ENCODE measurements at places on chromosomes 5 and 9.

- no peak for DNase-seq
These were observed 60.8 kb downstream of the SEMA4D start for GRCh38 chr9:89436963-89437625.

GRCh38 chr5:146528236-146528635 lies 12.2 kb upstream of the GPR151 start:
- DNase-seq: no peak

DNA sequence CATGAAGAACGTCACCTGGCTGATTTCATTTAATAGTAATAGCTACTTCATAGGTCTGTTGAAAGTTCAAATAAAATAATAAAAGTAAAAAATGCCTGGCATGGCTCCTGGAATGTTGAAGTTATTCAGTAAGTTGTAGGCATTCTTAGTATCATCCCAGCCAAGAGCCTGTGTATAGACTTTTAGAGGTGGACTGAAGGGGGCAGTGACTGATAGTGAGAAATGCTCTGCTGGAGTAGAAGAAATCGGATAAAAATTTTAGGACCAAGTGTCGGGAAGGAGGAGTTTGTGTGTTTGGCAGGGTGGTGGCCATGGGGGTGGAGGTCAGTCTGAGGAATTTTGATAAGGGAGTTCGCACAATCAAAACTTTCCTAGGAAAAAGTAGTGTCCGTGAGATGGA lies 3.6 kb downstream of the ZFP2 start:
- DNase-seq: no peak

- no peak for DNase-seq
These were observed 462.6 kb upstream of the PAPPA start for GRCh38 chr9:115690786-115691496.

- DNase-seq: no peak
These were observed 17.2 kb downstream of the LAMC3 start for GRCh38 chr9:131025953-131026858.

- DNase-seq: no peak
These were observed 46.4 kb upstream of the PLIN2 start for GRCh38 chr9:19173598-19174125.

DNA sequence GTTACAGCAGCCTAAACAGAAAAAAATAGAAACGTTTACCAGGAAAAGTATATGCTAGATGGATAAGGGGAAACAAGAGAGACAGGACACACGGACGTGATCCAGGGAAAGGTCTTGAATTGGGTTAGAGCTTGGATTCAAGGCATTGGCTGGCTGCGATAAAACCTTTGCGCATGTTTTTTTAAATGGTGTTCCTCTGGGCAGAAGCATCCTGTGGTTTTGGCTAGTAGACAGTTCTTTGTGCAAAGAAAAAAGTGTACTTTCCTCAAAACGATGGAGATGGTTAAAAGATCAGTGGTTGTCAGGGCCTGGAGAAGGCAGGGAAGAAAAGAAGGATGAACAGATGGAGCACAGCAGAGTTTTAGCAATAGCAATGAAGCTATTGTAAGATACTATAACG lies 37.5 kb upstream of the LIFR start:
- DNase-seq: no peak

DNA sequence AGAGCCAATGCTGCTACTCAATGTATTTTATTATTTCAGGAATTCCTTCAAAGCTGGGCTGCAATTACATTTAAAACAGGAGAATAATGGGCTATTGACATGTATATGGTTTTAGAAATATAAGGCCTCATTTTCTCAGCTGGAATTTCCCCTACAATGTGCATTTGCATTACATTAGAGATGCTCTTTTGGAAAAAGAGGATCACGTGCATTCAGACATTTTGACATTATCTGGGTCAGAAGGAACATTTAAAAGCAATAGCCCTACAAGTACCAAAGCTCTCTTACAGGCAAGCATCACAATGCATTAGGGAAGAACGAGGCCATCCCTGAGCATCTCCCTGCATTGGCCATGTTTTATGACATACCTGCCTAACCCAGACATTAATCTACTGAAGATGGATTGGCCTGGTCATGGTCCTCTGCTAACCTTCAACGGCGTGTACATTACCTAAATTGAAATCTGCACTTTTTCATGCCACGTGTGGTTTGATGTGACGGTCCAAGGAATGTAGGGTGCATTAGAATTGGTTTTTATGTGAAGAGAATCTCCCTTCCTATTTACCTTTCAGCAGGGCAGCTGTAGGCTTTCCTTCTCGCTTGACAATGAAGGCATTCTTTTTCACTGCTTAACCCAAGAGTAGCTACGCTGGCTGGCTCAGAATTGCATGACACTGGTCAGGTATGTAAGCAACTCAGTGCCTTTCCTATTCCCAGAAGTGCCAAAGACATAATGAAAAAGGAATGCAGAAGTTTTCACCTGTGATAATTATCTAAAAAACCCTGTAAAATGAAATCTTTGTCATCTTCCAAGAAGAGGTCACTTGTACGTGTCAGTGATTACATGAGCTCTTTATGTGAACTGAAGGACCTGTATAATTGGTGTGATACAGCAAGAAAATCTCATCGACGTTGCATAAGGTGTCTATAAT lies 212.3 kb upstream of the MPDZ start:
- DNase-seq: no peak

DNA sequence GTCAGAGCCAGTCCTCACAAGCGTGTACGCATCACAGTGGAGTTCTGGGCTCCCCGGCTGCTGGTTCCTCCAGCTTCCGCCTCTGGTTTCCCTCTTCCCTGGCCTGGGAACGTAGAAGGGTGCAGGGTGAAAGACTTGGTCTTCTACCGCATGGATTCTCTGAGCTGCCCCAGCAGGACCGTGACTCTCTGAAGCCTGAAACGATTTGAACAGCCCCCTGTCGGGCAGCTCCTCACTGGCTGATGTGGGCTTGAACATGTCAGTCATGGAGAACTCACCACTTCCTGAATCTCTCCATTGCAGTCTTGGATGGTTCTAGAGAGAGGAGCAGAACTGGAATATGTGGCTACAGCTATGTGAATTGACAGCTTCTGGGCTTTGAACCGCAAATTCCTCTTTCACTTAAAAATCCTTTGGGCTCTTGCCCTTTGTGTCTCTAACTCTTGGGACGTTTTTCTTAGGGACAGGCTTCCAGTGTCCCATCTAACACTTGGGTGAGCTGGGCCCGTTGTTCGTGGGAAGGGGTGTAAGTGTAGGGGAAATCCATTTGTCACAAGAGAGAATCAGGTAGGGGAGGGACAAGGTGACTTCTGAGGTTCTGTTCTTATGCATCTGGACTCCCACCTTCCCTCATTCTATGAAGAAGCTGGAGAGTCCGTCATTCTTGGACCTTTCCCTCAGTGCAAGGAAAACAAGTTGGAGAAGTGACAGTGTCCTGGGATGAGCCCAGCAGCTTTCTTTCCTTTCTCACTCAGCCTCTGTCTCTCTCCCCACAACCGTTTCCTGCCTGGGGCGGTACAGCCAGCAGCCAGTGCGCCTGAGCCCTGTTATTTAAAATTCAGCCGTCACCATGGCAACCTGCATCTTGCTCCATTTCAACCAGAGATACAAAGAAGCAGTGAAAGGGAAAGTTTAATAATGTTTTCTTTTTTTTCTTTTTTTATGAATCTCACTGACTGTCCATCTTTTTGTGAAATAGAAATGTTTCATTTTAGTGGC lies 84.7 kb downstream of the PTTG1 start:
- no peak for DNase-seq

GRCh38 chr9:107345327-107345726 lies 62.2 kb downstream of the RAD23B start:
- no peak for DNase-seq

DNA sequence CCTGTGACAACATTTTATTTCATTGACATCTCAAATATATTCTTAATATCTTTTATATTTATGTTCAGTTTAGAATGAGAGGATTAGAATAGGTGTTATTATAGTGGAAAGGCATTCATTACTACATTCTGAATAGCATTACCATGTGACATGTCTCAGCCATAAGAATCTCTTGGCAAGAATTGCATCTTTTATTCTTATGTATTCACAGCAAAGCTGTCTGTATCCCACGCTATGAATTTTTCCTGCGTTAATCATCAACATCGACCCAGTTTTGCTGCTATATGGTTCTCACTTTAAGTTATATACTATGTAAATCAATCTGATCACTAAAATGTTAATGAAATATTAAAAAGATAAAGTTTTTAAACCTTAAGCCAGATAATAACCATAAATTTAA lies 248.6 kb downstream of the TMEM232 start:
- DNase-seq: no peak

DNA sequence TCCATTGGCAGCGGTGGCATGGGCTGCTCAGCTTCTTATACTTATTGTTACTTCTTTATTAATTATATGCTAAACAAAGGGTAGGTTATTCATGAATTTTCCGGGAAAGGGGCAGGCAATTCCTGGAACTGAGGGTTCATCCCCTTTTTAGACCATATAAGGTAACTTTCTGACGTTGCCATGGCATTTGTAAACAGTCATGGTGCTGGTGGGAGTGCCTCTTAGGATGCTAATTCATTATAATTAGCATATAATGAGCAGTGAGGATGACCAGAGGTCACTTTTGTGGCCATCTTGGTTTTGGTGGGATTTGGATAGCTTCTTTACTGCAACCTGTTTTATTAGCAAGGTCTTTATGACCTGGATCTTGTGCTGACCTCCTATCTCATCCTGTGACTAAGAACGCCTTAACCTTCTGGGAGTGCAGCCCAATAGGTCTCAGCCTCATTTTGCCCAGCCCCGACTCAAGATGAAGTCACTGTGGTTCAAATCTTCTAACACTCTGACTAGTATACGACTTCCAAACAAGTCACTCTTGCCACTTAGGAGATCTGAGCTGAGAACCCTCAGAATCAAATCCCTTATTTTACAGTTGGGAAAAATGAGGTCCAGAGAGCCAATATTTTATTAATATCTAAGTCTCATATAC lies 237.5 kb downstream of the TRIM32 start:
- DNase-seq: no peak

GRCh38 chr5:61678966-61679365 lies 346.9 kb downstream of the ZSWIM6 start:
- DNase-seq: no peak

DNA sequence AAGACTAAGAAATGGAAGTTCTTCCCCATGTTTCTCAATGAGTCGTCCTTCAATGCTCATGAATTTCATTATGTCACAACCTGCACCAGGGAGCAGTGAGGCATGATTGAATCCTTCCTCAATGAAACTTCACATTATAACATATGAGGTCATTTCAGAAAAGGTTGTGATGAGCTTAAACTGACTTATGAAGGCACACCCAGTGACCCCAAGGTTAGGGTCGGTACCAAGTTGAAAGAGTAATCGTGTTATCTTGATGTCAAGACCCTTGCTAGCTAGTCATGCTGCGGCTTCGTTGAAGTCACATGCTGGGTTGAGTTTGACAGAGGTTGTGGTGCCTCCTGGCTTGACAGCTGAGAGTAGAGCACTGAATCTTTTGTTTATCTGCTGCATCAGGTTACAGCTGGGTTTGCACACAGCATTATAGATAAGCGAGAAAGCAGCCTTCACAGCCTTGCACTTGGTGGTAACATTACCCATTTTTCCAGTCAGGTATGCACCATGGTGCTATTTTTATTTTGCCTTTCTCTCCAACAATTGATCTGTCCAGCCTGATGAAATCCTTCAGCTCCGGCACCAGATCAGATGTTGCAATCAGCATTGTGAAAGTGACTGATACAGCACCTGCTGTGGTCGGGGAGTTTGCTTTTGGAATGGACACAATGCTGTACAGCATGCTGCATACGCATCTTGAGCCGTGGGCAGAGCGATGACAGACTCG lies 133.2 kb downstream of the ERCC6L2 start:
- no peak for DNase-seq

GRCh38 chr9:86697213-86697612 lies 250.1 kb downstream of the GAS1 start:
- DNase-seq: no peak

GRCh38 chr5:95163079-95163478 lies 121.8 kb downstream of the MCTP1 start:
- DNase-seq: no peak

- DNase-seq: no peak
These were observed 51.0 kb downstream of the MTAP start for GRCh38 chr9:21853414-21853813.

DNA sequence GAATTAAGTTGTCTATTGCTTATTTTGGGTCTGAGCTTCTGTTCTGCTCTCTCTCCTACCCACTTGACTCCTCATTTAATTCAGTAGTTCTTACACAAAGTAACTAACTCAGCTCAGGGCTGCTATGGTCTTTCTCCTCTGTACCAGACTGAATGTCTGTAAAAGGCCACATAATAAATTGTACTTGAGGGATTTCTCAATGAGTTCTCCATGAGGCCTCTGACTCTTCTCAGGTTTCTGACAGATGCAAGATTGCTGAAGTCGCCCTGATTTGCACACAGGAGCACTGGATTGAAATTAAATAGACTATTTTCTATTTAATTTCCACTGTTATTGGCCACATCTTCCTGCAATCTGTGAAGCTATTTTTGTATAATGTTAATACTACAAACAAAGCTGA lies 2.9 kb downstream of the IQGAP2 start:
- no peak for DNase-seq

- DNase-seq: no peak
These were observed 557.8 kb upstream of the TLE4 start for GRCh38 chr9:79013715-79014610.

DNA sequence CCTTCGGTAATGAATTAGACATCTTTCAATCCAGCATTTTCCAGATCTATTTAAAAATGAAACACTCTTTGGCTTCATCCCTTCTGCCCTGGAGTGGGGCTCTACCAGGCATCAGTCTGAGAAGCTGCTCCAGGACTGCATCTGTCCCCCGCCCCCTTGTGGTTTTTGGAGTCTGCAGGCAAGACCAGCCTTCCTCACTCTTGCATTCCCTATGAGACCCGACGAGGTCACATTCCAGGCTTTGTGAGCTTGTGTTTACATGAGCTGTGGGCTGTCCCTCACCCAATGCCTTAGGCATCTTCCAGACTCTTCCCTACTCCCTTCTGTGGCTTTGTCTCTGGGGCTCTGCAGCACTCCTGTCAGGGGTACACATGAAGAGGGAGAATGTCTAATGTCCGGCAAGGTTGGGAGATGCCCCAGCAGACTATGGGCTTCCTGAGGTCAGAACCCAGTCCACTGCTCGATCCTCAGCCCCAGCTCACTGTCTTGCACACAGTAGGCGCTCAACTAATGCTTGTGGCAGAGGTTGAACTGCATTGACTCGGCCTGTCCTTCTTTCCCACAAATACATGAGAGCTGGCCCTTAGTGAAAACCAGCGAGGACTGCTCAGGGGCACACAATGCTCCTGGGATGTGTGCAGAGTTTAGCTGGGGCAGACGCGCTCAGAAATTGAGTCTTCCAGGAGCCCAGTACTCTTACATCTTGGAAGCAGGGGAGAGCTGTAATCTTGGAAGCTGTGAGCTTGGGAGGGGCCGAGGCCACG lies 11.7 kb upstream of the GADD45G start:
- no peak for DNase-seq

GRCh38 chr5:132263548-132264261 lies 6.2 kb downstream of the PDLIM4 start:
- peak; percentile 80 for DNase-seq

All from RWPE2 (cell line).